ENCODE measurements at places on chromosomes 3 and 15. TPM values are rescaled to one million over a fixed set of nuclear protein-coding genes. Genes with fewer than 3 reads are reported as not detected.

- H3K27ac ChIP-seq: no peak overlapping the region
- H3K27me3 ChIP-seq: no peaks in the 10 kb centered on the region
- H3K4me1 ChIP-seq: peaks cover 6% of the 10 kb centered on the region
- no peak overlapping the region for H3K4me3 ChIP-seq
These were observed 155.9 kb upstream of the EOMES start for GRCh38 chr3:27878014-27878383.

GRCh38 chr15:92077353-92078085 is 224.0 kb downstream of the SLCO3A1 start:
- no peaks in the 10 kb centered on the region for H3K27me3 ChIP-seq
- H3K4me1 ChIP-seq: peaks cover 53% of the 10 kb centered on the region
- no peak overlapping the region for H3K4me3 ChIP-seq
- no peak overlapping the region for H3K27ac ChIP-seq

DNA sequence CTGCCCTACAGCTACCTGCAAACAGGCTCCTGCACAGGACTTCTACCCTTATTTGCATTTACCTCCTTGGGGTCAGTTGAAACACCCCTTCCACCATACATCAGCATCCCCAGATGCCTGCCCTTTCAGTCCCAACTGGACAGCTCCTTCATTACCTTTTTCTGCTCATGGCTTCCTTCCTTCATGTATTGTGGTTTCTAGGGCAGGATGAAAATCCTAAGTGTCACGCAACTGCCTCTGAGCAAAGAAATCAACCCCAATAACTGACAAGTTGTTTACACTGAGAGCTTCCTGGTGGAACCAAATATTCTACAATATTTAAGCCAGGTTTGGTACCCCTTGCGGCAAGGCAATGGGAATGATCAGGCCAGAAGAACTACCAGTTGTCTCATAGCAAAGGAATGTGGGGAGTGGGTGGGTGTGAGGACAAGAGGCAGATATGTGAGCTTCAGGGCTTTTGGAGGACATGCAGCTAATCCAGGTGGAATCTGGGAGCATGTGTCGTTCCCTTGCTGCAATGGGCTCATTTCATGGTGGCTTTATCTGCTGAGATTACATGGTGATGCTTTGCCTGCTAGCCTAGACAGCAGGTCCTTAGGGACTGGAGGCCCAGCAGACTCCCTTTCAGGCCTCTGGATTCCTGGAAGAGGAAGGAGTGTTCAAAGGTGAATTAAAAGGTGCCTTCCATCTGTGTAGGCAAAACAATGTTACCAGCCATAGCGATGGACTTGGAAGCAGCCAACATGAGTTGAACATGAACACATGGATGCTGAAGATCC is 34.9 kb downstream of the PPCDC start:
- no peaks in the 10 kb centered on the region for H3K27me3 ChIP-seq
- no peak overlapping the region for H3K4me3 ChIP-seq
- H3K4me1 ChIP-seq: peaks cover 7% of the 10 kb centered on the region
- H3K36me3 ChIP-seq: no peaks in the 10 kb centered on the region

DNA sequence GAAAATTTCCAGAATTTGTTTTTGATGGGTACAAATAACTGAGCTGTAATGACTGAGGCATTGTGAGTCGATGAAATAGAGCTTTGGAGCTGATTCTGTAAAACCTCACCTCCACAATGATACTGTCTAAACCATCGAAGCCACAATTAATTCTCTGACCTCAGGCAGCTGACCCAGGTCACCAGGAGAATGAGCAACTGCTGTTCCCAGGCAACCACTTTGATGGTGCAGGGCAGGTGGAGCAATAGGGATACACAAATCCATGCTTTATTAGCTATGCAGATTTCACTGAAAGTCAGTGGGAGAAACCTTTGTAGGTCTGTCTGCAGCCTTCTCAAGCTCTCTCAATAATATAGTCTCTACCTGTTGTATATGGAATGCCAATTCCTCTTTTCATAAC is 204.4 kb downstream of the RYR3 start:
- no peak overlapping the region for H3K27ac ChIP-seq
- H3K4me1 ChIP-seq: no peaks in the 10 kb centered on the region
- no peak for DNase-seq
- H3K4me3 ChIP-seq: no peak overlapping the region
- no peaks in the 10 kb centered on the region for H3K27me3 ChIP-seq

- no peak overlapping the region for H3K27ac ChIP-seq
- DNase-seq: no peak
- peaks cover 15% of the 10 kb centered on the region for H3K4me1 ChIP-seq
- no peaks in the 10 kb centered on the region for H3K36me3 ChIP-seq
- H3K4me3 ChIP-seq: no peak overlapping the region
- no peaks in the 10 kb centered on the region for H3K27me3 ChIP-seq
These were observed 156.7 kb upstream of the TLE3 start for GRCh38 chr15:70254311-70254869.

DNA sequence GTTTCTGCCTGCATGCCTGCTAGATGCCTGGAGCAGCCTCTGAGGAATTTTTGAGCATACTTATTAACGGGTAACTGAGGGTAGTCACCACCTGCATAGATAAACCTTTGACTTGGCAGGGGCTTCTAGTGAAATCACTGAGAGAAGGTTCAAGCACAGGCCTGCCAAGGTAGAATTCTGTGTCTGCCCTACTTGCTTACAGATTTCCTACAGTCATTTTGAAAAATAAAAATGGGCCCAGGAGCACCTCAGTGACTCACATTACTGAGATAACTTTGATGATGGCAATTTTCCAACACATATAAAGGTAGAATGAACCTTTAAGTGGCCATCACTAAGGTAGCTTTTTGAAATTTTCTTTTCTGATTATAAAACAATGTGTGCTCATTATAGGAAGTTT is 10.8 kb downstream of the CRTAP start:
- no peak for DNase-seq
- no peak overlapping the region for H3K27ac ChIP-seq
- H3K4me3 ChIP-seq: no peak overlapping the region

DNA sequence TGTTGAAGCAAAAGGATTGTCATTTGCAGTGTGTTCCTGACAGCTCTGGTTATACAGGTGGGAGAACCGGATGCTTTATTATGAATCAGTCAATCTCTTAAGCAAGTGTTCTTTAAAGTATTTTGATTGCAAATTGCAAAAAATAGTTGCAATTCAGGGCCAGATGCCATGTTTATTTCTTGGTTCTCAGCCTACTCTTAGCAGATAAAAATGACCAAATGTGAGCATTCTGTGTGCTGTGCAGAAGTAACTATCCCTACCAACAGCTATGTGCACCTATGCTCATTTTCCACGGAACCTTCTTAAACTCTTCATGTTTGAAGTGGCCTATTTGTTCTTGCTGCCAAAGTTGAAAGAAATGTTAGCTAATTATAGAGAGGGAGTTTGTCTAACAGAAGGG is 262.3 kb upstream of the RASGRP1 start:
- H3K4me1 ChIP-seq: peaks cover 5% of the 10 kb centered on the region
- H3K27me3 ChIP-seq: no peaks in the 10 kb centered on the region
- H3K27ac ChIP-seq: no peak overlapping the region
- H3K4me3 ChIP-seq: no peak overlapping the region

Gene ITGB5
- 95.1 TPM for total RNA-seq

Gene PRTG
- total RNA-seq: 8.6 TPM

Gene PP2D1
- not detected for total RNA-seq

Gene ABI3BP
- total RNA-seq: 207 TPM

Data from upper lobe of right lung (tissue), 1 donor.